ENCODE measurements at places on chromosomes 12 and 14.
A peak's percentile ranks its signal among the peaks of the same experiment; 100 is the strongest.

- DNase-seq = no peak
Observed at GRCh38 chr12:25546318-25546717, 6.8 kb downstream of the LMNTD1 start.

DNA sequence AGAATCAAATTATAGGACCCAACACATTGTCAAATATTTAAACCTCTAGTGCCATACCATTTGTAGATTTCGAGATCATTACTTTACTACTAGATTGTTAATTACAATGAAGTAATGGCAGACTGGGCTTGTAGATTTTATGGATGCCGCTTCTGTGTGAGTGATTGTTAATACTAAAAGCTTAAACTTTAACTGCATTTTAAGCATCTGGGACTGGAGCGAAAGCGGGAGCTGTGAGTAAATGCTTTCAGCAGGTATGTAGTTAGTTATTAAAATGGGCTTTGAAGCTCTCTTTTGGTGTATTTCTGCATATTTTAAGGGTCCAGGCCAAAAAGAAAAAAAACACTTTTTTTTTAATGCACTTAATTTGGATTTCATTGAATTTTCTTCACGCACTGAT is 519.3 kb downstream of the MED13L start:
- no peak for DNase-seq

DNA sequence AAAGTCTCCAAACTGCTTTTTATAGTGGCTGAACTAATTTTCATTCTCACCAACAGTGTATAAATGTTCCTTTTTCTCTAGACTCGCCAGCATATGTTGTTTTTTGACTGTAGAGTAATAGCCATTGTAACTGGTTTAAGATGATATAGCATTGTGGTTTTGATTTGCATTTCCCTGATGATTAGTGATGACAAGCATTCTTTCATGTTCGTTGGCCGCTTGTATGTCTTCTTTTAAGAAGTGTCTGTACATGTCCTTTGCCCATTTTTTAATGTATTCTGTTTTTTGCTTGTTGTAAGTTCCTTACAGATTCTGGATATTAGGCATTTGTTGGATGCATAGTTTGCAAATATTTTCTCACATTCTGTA is 404.9 kb downstream of the FLRT2 start:
- peak; percentile 16 for DNase-seq

GRCh38 chr12:75818863-75819262 is 212.7 kb downstream of the PHLDA1 start:
- DNase-seq = no peak

- no peak for DNase-seq
Observed at GRCh38 chr14:34050606-34051005, 99.7 kb upstream of the EGLN3 start.

GRCh38 chr12:94768398-94769046 is 118.2 kb upstream of the TMCC3 start:
- DNase-seq = peak; percentile 78

- DNase-seq = no peak
Observed at GRCh38 chr12:104320627-104321024, 17.1 kb downstream of the EID3 start.

- peak; percentile 58 for DNase-seq
Observed at GRCh38 chr14:95196268-95196667, 38.9 kb upstream of the DICER1 start.

DNA sequence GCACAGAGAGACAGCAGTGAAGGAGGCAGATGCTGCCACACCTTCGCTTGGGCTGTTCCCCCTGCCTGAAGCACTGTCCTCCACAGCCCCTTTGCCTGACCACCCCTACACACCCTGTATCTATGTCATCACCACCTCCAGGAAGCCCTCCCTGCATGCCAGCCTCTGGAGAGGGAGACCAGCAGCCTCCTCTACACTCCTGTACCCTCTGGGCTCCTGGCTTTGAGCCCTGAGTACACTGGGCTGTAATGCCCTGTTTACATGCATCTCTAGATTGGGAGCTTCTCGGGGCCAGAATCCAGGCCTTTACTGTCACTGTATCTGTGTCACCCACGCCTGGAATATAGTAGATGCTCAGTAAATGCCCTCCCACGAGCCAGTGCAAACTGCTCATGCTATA is 5.9 kb upstream of the TMEM119 start:
- no peak for DNase-seq

DNA sequence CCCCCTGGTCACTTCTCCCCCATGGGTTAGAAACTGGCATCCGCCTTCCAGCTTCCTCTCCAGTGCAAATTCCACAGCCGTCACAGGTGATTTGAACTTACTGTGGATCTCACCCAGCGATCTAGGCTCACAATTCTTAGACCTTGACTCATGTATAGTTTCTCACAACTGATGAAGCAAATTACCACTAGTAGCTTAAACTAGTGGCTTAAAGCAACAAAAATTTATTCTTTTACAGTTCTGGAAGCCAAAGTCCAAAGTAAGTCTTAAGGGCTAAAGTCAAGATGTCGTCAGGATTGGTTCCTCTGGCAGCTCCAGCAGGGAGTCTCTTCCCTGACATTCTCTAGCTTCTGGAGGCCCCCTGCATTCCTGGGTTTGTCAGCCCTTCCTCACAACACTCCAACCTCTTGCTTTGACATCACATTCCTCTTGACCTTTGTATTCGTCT is 117.4 kb downstream of the KTN1 start:
- DNase-seq = no peak

GRCh38 chr14:26548406-26548805 is 49.4 kb downstream of the NOVA1 start:
- DNase-seq = no peak

DNA sequence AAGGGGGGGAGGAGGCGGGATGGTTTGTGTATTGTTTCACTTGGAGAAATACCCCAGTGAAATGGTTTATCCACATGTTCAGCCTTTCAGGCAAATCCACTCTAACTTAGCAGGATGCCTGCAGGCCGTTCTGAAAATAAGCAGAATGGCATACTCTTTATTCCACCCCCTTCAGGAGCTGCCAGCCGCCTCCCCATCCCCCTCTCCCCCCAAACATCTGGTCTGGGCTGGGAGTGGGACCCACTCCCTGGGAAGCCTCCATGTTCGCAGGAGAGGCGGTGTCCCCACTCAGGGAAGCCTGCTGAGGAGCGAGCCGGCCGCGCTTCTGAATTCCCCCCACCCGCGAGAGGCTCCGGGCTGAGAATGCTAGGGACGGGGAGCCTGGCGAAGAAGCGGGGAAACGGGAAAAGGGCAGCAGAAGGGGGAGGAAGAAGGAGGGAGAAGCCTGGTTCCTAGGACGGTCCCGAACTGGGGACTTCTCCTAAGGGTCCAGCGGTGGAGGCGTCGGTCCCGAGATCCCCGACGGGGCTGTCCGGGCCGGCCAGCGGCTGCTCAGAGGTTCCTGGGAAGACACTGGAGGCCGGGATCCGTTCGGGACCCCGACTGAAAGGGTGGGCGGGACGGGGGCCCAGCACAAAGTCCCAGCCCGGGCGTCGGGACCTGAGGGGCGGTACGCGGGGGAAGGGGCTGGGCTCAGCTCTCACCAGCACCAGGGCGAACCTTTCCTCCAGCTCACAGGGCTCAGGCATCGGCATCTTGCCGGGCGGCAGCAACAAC is 666 bp downstream of the FMNL3 start:
- peak; percentile 36 for DNase-seq

DNA sequence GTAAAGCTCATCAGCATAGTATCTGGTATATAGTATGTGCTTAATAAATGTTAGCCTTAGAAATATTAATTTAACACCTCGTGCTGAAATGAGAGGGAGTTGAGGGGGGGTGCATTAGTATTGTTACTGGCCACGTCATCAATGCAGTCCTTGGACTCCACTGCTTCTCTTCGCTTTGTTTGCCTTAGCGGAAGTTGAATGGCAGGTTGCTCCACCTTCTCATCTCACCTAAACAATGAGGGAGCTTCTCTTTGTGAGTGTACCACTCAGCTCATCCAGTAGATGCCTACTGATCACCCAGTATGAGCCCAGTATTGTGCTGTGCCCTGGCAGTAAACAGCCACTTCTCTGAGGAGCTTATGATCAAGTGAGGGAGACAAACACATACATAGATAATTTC is 4.5 kb downstream of the TMEM117 start:
- no peak for DNase-seq

- peak; percentile 45 for DNase-seq
Observed at GRCh38 chr12:54723379-54724256, 75.5 kb upstream of the DCD start.

GRCh38 chr14:73761618-73762355 is 47.6 kb upstream of the PNMA1 start:
- peak; percentile 44 for DNase-seq

GRCh38 chr12:21771311-21771710 is 3.2 kb downstream of the KCNJ8 start:
- no peak for DNase-seq

DNA sequence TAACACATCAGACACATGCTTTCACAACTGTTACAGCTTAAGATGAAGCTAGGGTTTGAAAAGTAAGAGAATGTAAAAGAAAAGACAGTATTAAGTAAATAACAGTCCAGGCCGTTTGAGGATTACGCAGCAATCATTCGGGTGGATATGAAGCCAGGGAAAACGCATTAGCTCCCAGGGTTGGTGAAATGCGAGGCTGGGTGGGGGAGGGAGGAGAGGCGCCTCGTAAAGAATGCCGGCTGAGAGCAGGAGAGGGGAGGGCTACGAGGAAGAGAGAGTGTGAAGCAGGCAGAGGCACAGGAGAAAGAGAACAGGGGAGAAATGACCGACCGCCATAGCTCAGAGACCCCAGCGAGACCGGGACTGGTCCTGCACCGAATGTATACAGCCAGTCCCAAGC is 73.0 kb downstream of the IQSEC3 start:
- DNase-seq = no peak

- DNase-seq = peak; percentile 77
Observed at GRCh38 chr14:99242816-99243721, 28.9 kb downstream of the BCL11B start.

All from NB4 (cell line).